ENCODE measurements at places on chromosomes 3 and 15.

DNA sequence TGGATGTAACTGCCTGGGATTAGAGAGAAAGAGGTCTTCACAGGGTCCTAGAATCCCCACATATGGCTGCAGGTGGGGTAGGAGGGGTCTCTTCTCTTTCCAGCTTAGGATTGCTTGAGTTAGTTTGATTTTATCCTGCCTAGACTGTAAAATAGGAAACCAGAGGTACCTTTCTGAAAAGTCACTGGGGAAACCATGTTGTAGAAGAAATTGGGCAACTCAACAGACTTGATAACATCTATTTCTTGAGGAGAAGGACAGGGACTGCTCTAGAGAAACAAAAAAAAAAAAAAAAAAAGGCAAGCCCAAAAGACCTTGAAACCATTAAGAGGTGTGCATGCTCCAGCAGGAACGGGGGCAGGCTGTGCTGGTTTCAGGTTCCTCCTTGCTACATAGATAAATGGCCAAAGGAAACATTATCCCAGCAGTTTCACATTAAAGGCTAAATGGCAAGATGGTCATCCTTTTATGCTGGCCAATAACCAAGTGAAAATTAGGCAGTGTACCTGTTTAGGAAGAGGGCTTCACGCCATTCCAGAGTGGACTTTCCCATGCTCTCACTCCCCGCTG lies 116.1 kb downstream of the ALDH1A2 start:
- DNase-seq, result no peak

GRCh38 chr3:171563298-171563697 lies 103.1 kb upstream of the TNIK start:
- DNase-seq, result no peak

DNA sequence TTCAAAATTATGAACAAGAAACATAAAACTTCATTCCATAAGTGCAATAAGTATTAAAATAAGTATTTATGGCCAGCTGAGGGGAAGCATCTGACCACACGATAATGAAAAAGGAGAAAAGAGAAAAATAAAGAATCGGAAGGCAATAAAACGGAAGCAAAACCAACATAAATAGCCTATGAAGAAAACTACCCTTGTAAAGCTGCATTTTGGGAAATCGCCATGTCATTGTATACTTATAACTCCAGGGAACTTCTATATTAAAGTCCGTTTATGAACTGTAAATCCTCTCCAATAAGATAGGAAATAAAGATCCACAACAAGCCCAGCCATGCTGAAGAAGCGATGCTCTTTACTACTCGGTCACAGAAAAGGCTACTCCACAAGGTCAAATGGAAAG lies 47.7 kb downstream of the MORC1 start:
- no peak for DNase-seq

DNA sequence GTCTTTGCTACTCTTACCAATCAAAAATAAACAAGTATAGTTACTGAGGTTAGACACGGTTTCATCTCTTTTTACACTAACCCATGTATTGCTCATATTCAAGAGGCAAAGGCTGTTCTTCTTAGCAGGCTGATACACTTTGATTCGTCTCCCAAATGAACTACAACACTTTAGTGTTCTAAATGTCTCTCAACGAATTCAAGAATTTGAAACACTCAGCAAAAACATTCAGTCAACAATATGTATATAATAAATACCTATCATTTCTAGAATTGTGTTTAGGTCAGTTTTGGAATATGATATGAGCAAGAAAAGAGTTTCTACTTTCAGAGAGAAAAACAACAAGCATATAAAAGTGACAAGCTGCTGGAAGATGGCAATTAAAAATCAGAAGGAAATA lies 669.6 kb upstream of the DPPA4 start:
- no peak for DNase-seq

All from activated CD4-positive, CD25-positive, alpha-beta regulatory T cell treated with anti-CD3 and anti-CD28 coated beads, Interleukin-2, amount 50 U/mL, for 72 hours (primary cell).